ENCODE measurements at places on chromosomes 5 and 9.

DNA sequence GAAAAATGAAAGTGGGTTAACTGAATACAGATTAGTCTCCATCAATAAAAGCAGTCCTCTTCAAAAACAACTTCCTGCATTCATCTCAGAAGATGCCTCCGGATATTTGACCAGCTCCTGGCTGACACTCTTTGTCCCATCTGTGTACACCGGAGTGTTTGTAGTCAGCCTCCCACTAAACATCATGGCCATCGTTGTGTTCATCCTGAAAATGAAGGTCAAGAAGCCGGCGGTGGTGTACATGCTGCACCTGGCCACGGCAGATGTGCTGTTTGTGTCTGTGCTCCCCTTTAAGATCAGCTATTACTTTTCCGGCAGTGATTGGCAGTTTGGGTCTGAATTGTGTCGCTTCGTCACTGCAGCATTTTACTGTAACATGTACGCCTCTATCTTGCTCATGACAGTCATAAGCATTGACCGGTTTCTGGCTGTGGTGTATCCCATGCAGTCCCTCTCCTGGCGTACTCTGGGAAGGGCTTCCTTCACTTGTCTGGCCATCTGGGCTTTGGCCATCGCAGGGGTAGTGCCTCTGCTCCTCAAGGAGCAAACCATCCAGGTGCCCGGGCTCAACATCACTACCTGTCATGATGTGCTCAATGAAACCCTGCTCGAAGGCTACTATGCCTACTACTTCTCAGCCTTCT, 16.6 kb downstream of the F2R start:
- DNase-seq = no peak

DNA sequence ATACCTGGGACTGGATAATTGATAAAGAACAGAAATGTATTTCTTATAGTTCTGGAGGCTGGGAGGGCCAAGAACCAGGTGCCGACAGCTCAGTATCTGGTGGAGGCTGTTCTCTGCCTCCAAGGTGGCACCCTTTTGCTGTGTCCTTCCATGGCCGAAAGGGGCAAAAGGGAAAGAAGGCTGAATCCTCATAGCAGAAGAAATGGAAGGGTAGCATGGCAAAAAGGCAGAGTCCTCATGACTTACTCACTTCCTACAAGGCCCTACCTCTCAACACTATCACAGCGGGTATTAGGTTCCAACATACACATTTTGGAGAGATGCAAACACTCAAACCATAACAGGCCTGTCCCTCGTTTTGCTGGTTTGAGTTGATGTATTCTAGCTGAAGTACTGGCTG, 25.1 kb upstream of the MED10 start:
- DNase-seq = no peak

DNA sequence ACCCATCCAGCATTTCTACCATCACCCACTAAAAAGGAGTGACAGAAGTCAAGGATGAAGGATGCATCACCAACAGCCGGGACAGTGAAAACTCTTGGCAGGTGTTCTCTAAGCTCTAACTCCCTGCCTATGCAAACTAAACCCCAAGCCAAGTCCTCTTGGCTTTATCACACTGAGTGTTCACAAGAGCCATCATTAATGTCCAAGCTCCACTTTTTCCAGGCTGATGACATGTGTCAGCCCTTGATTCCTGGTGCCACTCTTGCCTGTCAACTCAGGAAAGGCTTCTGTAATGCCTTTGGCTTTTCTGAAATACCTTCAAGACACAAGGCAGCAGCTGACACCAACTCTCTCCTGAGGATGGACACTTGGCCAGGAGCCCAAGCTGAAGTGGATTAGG, 86.9 kb downstream of the NR6A1 start:
- DNase-seq = no peak

DNA sequence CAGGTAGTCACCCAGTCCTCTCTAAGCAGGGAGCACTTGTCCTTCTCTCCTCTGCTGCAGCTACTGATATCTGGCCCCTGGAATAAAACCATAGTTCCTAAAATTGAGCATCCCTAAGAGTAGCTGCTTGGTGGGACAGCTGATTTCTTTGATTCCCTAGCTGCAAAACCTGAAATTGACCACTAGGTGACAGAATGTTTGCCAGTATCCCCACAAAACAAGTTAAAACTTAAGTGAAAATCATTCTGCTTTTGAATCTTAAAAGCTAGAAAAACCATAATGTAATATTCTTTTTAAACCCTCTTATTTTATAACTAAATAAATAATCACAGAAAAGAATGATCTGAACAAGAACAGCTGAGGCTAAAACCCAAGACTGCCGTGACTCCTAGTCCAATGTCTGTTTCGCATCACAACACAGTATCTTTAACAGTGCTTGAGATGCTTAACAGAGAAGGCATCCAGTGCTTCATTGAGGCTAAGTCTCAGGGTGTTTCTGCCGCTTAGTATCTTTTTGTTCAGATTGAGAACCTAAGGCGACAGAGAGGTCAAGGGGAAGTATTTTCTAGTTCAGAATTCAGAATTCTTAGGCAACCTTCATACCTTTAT, 24.4 kb upstream of the TAL2 start:
- DNase-seq = no peak

DNA sequence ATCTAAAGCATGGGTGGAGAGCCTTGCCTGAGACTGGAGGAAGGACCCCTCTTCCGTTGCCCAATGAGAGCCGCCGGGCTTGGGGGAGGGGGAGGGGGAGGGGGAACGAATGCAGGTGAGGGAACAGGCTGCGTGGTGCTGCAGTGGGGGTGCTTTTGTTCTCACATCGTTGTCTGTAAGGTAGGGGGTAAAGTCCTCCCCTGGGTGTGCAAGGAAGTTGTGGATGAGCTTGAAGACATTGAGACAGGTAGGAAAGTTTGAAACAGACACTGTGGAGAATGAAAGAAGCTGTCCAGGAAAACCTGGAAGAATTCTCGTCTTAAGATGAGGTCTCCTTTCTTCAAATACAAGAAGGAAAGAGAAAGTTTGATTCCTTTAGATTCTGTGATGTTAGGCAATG, 94.1 kb upstream of the LIFR start:
- DNase-seq = no peak
